ENCODE measurements at places on chromosomes 1 and 21.

GRCh38 chr21:44006656-44007055, 5.5 kb upstream of the TRAPPC10 start:
- no peak for DNase-seq

DNA sequence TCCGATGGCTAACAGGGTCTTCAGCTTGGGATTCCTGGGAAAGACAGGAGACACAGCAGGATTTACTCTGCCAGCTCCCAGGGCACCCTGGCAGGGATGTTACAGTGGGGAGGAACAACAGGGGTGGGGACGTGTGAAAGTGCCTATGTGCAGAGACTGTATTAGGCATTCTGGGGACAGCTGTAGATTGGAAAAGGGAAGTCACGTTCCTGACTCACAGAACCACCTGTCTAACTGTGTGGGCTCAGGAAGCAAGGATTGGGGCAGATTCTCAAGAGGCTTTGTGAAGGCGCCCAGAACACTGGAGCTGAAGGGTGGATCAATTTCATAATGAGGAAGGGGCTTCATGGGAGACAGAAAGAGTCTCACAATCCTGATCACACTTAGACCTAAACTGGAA, 4.4 kb downstream of the CHIT1 start:
- DNase-seq, result no peak

DNA sequence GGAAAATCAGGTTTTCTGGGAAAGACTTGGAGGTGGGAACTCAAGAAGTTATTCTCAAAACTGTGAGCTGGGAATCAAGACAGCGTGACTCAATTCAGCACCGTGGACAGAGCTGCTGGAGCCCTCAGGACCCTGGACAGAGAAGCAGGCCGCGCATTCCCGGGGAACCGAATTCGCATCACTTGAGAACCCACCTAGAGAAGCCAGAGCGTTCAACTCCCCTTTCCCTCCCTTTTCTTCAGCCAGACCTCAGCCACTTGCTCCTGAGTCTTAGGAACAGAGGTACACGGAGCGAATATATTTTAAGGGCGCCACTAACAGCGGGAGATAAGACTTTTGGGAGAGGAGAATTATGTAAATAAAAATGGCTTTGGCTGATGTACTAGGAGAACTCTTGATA, 2.0 kb upstream of the LIN28A start:
- DNase-seq, result peak; percentile 78

- DNase-seq, result no peak
Measured at GRCh38 chr1:19689085-19689757, 24.5 kb downstream of the HTR6 start.

- DNase-seq, result no peak
Measured at GRCh38 chr1:179202161-179202560, 27.3 kb downstream of the ABL2 start.

DNA sequence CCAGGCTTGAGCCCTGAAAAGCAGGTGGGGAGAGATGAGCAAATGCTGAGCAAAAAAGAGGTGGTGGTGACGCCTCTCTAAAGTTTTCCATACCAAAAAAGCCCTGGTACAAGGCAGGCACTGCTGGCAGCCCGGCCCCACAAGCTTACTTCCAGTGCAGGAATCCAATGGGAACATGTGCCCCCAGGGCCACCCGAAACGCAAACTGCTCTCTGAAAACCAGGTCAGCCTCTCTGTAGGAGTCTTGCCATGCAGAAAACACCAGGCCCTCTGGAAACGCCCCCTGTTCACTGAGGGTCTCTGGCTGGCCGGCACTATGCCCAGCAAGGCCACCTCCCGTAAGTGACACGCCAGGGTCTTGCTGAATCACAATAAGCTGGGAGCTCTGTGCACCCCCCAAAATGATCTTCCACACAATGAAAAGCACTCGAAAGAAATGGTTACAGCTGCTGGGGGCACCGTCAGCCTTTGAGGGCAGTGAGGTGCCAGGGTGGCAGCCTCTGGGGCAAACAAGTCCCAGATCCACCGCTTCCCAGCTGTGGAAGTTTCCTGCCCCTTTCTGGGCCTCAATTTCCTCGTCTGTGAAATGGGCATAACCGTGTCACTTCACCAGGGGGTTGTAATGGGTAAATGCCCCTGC, 170.5 kb downstream of the TOMM20 start:
- no peak for DNase-seq

GRCh38 chr1:45922374-45922773, 119.0 kb downstream of the MAST2 start:
- DNase-seq, result no peak

- DNase-seq, result no peak
Measured at GRCh38 chr1:72326494-72326893, 44.2 kb upstream of the NEGR1 start.

- no peak for DNase-seq
Measured at GRCh38 chr21:45504021-45504515, 38.2 kb downstream of the SLC19A1 start.

DNA sequence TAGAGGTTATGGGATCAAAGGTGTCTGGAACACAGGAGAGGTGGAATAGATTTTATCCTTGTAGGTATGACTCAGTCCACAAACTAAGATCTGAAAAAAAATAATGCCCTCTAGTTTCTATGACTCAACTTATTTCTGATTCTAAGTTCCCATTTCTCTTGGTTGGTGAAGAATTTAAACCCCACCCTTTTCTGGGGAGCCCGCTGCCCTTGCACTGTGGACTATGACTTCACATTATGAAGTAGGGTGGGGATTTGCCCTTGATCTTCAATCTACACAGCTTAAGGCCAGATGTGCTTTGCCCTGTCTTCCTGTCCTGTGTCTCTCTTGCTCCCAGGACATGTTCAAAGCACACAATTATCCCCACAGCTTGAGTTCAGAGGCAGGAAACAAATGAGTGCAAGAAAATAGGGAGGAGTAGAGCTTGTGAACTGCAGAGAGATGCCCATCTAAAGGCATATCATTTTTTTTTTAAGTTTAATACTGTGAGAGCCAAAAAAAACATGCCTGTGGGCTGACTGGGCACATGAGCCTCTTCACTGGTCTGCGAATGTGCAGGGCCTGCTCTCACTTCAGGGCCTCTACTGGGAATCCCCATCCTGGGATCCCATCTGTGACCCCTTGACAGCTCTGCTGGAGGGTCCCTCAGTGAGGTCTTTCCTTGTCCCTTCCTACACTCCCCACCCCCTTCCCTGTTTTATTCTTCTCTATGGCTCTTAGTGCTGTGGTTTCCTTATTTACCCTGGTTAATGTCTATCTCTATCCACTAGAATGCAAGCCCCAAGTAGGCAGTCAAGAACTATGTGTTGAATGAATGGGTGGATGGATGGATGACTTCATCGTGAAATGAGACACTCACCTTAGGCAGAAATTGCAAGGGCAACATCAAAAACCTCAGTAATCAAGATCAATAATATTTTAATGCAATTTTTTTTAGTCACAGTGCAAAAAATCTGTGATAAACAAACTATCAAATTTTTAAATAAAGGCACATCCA, 61.5 kb downstream of the CD58 start:
- DNase-seq, result no peak

GRCh38 chr1:147669469-147670318, 630 bp downstream of the ACP6 start:
- DNase-seq, result no peak

All from breast epithelium (tissue), 4 donors.